ENCODE measurements at places on chromosomes 7 and 10.

- DNase-seq: no peak
Measured at GRCh38 chr7:140349144-140349771, 49.1 kb downstream of the SLC37A3 start.

- no peak for DNase-seq
Measured at GRCh38 chr7:120931243-120931642, 19.3 kb upstream of the ING3 start.

DNA sequence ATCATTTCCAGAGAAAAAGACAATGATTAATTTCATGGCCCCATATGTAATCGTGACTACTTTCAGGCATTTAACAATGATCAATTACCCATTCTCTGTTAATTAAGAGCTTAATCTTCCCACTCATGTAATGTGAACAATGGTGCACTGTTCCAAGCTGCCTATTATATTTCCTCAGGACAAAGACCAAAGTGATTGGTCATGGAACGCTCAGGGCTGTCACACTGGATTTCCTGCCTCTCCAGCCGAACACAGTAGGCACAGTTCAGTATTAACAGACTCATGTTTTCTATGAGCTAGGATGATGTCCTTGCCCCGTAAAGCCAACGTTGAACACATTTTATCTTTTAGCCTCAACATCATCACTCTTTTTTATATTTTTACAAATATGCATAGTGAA lies 142.7 kb upstream of the FZD8 start:
- DNase-seq: no peak

- DNase-seq: no peak
Measured at GRCh38 chr7:143504937-143505297, 27.2 kb downstream of the TAS2R41 start.

GRCh38 chr10:33674491-33674890 lies 340.0 kb upstream of the NRP1 start:
- no peak for DNase-seq

DNA sequence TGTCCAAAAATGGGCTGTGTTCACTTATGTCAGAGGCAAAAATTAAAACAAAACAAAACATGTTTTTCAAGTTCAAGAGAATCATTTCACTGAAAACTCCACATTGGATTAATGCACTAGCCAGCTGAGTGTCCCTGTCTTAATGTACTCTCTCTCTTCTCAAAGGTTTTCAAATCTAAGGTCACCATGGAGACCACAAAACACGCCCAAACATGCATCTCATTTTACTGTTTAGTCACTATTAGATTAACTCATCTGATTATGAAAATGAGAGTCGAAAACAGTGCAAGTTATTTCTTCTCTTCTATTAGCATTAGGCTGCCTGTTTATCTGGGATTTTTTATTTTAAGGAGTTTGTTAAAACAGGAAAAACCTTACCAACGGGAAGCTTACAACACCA lies 70.8 kb upstream of the ASAH2 start:
- DNase-seq: no peak

DNA sequence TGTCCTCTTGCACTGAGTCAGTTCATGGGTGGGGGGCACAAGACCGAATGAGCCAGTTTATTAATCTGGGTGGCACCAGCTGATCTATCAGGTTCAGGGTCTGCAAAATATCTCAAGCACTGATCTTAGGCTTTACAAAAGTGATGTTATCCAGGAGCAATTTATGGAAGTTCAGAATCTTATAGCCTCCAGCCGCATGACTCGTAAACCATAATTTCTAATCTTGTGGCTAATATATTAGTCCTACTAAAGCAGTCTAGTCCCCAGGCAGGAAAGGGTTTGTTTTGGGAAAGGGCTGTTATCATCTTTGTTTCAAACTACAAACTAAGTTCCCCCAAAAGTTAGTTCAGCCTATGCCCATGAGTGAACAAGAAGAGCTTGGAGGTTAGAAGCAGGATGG lies 33.9 kb downstream of the AKR1C8 start:
- no peak for DNase-seq

DNA sequence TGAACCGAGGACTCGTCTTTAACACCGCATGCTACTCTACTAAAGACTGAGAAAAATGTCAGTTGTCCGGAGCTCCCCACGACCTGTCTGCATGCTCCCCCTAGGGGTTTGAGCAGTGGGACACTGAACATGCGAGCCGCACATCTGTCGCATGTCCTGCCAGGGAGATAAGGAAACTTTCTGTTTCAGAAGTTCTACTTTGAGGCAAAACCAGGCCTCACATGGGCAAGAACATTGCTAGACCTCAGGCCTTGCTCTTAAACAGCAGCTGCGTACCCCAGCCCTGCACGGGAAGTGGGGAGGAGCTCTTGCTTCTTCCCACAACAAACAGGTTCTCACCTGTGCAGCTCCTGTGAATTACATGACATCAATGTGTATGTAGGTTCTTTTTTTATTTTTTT lies 30.3 kb upstream of the HERPUD2 start:
- no peak for DNase-seq

DNA sequence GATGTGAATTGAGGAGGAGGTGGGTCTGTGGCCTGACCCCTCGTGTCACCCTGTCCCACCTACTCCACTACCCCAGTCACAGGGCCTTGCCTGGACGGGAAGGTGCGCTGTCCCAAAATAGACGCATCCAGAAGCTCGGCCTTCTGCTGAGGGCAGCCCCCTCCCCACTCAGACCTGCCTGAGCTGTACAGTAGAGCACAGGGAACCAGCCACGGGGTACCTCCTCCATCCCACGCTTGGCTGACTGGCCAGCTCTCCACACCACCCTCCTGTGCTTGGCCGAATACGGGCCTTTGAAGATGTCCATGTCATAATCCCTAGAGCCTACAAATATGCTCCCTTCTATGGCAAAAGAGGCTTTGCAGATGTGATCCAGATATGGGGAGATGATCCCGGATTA lies 88.3 kb downstream of the CHST15 start:
- no peak for DNase-seq

DNA sequence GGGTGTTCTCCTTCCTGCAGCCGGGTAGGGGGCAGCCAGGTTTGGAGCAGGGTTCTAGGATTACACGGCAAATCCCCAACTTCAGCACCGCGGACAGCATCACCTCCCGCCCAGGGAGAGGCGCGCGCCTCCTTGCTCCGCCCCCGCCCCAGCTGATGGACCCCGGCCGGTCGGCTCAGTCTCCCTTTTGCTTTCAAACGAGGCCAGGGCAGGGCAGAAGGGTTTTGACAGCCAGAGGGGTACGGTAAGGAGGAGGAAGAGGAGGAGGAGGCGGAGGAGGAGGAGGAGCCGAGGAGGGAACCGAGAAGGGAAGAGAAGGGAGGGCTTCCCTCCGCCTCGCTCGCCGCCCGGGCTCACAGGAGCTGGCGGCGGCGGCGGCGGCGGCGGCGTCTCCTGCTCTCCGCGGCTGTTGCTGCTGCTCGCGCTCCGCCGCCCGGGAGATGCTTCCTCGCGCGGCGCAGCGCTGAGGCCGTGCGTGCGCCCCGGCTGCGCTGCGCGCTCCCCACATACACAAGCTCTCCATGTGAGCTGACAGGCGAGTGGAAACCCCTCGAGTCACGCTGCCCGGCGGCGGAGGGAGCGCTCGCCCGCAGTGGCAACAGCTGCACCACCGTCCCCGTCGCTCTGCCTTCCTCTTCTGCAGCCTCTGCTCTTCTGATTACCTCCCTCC lies 615 bp upstream of the CNTNAP2 start:
- DNase-seq: peak; percentile 68

GRCh38 chr10:22658745-22659410 lies 55.5 kb downstream of the PIP4K2A start:
- no peak for DNase-seq

DNA sequence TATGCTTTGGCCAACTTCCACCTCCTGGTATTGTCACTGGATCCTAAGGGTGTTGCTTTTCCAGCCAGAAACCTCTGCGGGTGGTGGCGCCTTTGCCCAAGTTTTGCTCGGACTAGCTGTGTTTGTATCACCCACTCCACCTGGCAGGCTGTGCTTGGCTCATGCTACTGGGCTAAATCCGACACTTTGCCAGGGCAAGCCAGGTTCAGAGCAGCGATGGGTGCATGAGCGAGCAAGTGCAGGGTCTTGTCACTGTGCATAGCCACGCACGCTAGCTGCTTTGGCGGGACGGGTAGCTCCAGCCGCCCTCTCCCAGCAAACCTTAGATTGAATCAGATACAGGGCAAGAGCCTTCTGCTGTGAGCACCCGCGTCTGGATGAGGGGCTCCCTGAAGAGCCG lies 737.5 kb downstream of the PCDH15 start:
- no peak for DNase-seq

DNA sequence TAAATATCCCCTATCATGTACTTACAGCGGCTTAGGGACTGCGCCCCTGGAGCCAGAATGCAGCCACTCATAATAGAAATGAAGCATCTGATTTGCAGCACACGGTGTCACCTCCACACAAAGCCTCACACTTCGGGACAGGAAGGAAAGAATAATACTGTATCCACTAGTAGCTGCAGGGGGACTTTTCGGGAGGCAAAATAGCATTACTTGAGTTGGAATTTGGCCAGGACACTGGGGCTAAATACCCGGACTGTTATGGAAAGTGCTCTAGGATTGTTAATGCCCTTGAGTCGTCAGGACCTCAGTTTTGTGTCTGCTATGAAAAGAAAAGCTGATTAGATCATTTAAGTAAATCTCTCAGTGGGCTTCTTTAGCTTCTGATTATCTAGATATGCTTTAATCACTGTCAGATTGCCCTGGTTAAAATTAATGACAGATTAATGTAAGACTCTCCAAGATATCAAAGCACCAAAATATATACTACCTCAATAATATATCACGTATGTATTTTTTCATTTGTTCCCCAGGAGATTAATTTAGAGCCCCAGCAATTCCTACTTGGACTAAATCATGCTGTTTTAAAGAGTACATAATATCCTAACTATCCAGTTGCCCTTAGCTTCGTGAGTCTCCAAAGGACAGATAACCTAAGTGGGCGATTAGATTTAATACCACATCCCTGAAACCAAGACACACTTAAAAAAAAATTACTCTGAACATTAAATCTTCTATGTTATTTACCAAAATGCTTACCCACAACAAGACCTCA lies 173.0 kb upstream of the NEBL start:
- DNase-seq: no peak

- DNase-seq: peak; percentile 59
Measured at GRCh38 chr10:32207544-32207943, 139.4 kb downstream of the EPC1 start.

- no peak for DNase-seq
Measured at GRCh38 chr10:127048630-127049029, 143.4 kb downstream of the DOCK1 start.

DNA sequence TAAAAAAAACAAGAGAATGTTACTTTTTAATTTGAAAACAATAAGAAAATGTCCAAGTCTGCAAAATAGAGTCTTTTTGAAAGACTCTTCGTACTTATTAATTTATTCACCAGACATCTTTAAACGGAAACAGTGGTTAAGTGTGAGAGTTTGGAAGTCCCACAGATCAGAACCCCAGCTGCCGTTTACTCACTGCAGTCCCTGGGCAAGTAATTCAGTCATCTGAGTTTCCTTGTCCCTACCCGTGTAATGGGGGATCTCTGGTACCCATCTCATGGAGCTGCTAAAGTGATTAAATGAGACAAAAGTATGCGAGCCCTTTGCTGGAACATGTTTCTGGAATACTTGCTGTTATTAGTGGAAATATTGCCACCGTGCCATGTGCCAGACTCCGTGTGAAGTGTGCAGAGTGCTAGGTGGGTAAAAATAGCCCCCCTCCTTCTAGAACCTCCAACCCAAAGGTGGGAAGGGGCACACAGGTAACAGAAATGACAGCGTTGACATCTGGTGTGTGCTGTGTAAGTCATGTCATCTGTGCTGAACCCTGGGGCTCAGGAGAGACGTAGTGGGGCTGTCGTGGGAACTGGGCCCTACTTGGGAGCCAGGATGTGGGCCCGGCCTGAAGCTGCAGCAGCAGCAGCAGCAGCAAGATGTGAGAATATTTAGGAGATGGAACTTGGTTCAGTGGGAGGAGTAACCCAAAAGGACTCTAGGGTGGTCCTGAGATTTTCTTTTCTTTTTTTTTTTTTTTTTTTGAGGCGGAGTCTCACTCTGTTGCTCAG lies 140.5 kb downstream of the CUX1 start:
- DNase-seq: no peak

GRCh38 chr7:92723943-92724342 lies 112.4 kb downstream of the CDK6 start:
- no peak for DNase-seq

- DNase-seq: no peak
Measured at GRCh38 chr7:130288829-130289228, 4.1 kb upstream of the CPA4 start.

- DNase-seq: no peak
Measured at GRCh38 chr10:94052866-94053791, 59.4 kb downstream of the PLCE1 start.

- DNase-seq: no peak
Measured at GRCh38 chr7:84137812-84138211, 56.8 kb downstream of the SEMA3A start.

GRCh38 chr10:14953424-14954000 lies 384 bp downstream of the DCLRE1C start:
- DNase-seq: peak; percentile 74

DNA sequence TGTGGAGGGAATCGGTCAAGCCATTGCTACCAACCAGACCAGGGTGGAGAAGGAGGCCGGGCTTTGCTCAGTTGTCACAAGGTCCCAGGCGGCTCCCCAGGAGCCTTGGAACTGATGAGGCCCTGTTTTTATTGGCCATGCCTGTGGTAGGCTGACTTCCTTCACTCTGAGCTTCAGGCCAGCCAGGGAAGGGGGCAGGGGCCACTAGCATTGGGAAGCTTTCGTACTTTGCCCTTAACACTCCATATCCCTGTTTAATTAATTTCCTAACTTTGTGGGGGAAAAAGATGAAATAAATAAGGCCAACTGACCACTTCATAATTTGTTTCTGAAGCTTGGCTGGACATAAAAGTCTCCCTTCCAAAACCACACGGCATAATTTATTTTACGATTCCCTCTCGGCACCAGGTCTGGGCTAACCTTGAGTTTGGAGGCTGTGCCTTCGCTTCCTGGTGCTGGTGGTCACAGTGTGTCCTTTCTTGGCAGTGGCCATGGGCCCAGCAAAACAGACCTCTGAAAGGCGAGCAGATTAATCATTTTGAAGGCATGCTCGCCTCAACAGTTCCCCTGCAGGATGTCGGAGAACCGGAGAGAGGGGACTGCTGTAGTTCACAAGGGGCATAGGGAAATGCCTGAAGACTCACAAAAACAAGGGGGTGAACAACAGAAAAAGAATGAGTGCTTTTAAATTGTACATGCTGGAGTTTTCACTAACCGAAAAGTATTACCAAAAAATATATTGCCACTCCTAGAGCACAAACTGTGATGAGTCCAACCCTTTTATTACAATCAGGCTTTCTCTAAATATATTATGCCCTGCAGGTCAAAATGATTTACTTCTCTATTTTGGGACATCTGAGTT lies 966.0 kb downstream of the LRMDA start:
- DNase-seq: no peak
